ENCODE measurements at places on chromosomes 7 and 10. TPM values are rescaled to one million over a fixed set of nuclear protein-coding genes. Genes with fewer than 3 reads are reported as not detected.

- H3K4me3 ChIP-seq, result no peak overlapping the region
- no peak for DNase-seq
- no peak overlapping the region for H3K27ac ChIP-seq
- H3K27me3 ChIP-seq, result no peaks in the 10 kb centered on the region
- no peaks in the 10 kb centered on the region for H3K4me1 ChIP-seq
These were observed 179.9 kb downstream of the SEMA3E start for GRCh38 chr7:83469076-83469475.

The SPDYE11 gene
- not detected for total RNA-seq

The DRGX gene
- not detected for total RNA-seq

- H3K27ac ChIP-seq, result no peak overlapping the region
- no peak overlapping the region for H3K4me3 ChIP-seq
- DNase-seq, result no peak
- no peaks in the 10 kb centered on the region for H3K27me3 ChIP-seq
- H3K4me1 ChIP-seq, result no peaks in the 10 kb centered on the region
- H3K36me3 ChIP-seq, result no peaks in the 10 kb centered on the region
These were observed 528.3 kb downstream of the PHTF2 start for GRCh38 chr7:78326876-78327275.

The LRRC72 gene
- not detected for total RNA-seq

DNA sequence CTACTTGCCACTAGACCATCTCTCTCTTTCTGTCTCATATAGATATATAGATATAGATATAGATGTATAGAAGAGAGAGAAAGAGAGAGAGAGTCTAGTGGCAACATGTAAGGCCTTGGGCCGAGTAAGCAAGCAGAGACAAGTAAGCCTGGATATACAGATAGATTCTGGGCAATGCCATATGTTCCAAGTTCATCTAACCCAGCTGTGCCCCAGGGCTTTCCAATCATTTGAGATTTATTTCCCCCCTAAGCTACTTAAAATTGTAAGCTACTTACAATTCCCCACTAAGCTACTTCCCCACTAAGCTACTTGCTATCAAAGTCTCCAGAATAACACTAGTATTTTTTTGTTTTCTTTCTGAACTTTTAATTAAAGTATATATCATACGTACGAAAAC, 1094.1 kb downstream of the DNAJB9 start:
- H3K27me3 ChIP-seq, result no peaks in the 10 kb centered on the region
- no peaks in the 10 kb centered on the region for H3K36me3 ChIP-seq

The CACNA2D1 gene
- total RNA-seq, result 79.2 TPM

DNA sequence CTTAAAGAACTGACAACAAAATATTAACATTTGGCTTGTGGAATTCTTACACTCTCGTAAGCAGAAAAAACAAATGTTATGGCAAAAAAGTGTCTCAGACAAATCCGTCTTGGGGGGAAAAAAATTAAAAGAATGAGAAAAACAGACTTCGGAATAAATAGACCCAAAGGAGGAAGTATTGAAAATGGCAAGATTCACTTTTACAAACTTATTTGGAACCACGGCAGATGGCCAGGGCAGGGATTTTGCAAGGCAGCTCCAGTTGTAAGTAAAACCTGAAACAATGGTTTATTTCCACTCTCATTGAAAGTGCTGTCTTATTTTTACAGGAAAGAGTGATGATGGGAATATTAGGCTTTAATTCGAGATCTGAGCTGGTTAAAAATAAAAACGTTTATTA, 1.5 kb upstream of the ZNF438 start:
- no peaks in the 10 kb centered on the region for H3K27me3 ChIP-seq
- H3K36me3 ChIP-seq, result no peaks in the 10 kb centered on the region

The VPS37D gene
- total RNA-seq, result 8.7 TPM

- peaks cover 92% of the 10 kb centered on the region for H3K27me3 ChIP-seq
These were observed 7.6 kb downstream of the SP8 start for GRCh38 chr7:20779041-20779440.

GRCh38 chr7:47795631-47796030, 152.6 kb downstream of the PKD1L1 start:
- H3K27ac ChIP-seq, result no peak overlapping the region
- H3K27me3 ChIP-seq, result no peaks in the 10 kb centered on the region
- no peaks in the 10 kb centered on the region for H3K36me3 ChIP-seq

- no peak for DNase-seq
- H3K4me3 ChIP-seq, result no peak overlapping the region
- no peaks in the 10 kb centered on the region for H3K27me3 ChIP-seq
- no peaks in the 10 kb centered on the region for H3K36me3 ChIP-seq
- peaks cover 81% of the 10 kb centered on the region for H3K4me1 ChIP-seq
These were observed 109.0 kb downstream of the RNF216 start for GRCh38 chr7:5672468-5672867.

DNA sequence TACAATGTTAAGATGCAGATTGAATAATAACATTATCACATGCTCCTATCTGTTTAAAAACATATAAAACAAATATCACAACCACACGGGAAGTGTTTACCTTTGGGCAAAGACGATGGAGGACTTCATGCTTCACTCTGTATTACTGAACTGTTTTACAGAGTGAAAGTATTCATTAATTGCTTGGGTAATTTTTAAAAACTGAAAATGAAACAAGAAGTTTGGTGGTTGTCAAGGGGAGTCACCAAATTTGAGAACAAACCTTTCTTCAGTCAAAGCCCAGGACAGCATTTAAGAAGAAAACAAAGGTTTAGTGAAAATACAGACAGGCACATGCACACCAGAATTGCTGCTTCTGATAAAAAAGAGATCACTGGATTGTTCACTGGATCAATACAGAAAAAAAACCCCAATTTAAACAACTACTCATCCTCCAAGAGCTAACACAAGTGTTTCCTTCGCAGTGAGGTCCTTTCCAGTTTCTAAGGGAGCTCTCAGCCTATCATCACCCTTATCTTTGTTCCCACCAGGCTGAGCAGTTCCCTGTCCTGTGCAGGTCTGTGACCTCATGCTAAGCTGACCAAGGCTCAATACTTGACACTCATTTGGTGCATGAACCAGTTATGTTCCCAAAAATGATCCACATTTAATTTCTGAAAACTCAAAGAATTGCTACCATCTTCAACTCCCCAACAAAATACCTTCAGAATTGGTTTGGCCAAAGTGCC, 8.8 kb downstream of the PARP12 start:
- H3K4me3 ChIP-seq, result no peak overlapping the region
- H3K27me3 ChIP-seq, result no peaks in the 10 kb centered on the region
- DNase-seq, result no peak

DNA sequence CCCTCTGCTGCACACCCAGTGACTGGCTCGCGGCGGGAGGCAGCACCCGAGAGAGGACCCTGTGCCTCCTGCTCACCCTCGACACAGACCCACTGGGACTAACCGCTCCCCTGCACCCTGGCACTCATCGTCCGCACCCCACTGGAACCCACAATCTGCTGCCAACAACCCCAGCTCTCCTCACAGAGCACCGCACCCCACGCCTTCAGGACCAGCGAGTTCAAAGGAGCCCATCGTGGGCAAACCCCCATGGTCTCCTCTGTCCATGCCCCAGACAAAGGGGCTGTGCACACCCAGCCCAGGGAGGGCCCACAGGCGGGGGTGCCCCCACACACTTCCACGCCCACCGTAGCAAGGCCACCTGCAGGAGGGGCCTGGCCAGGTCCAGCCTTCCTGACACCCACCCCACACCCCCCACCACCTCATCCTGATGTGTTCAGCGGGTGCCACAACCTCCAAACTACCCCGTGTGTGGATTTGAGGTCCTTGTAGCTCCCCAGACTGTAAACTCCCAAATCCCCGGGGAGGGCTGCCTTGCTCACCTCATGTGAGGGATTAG, 14.0 kb downstream of the RASGEF1A start:
- H3K27me3 ChIP-seq, result no peaks in the 10 kb centered on the region
- H3K36me3 ChIP-seq, result no peaks in the 10 kb centered on the region
- H3K4me1 ChIP-seq, result no peaks in the 10 kb centered on the region
- DNase-seq, result no peak
- H3K27ac ChIP-seq, result no peak overlapping the region
